ENCODE measurements at places on chromosomes 3 and 15.

- DNase-seq: no peak
Measured at GRCh38 chr3:35088943-35089342, 550.4 kb upstream of the ARPP21 start.

DNA sequence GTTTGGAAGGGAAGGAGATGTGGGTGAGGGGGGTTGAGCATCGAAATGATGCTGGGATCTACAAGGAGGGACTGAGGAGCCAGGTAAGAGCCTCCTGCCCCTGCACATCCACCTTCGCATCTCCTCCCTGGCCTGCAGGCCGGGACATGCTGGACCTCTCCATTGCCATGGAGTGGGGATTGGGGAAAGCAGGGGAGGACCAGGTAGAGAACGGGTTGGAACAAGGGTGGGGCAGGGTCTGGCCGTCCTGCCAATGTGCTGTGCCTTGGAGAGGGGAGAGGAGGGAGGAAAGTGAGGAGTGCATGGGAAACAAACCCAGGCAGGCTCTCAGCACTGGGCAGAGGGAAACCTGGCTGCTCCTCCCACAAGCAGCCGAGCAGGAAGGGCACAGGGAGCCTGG lies 10.6 kb downstream of the PLA2G4B start:
- no peak for DNase-seq

DNA sequence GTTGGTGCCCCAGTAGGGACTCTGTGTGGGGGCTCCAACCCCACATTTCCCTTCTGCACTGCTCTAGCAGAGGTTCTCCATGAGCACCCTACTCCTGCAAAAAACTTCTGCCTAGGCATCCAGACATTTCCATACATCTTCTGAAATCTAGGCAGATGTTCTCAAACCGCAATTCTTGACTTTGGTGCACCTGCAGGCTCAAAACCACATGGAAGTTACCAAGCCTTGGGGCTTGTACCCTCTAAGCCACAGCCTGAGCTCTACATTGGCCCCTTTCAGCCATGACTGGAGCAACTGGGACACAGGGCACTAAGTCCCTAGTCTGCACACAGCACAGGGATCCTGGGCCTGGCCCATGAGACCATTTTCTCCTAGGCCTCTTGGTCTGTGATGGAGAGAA lies 66.5 kb upstream of the VGLL3 start:
- no peak for DNase-seq

DNA sequence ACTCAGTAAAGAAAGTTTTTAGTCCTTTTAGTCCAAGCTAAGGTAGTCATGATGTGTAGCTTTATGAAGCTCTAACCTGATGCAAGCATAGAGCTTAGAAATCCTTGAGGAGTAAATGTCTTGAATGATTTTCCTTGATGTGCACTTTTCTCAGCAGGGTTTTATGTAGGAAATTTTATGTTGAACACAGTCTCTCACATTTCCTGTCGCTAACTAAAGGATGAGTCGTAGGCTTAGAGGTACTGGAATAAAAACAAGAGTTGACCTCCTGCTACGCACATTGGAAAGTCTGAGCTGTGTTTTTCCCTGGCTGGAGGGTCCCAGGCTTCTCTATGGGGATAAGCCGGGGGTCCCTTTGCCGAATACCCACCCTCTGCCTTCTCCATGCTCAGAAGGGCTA lies 34.7 kb upstream of the ZPLD1 start:
- DNase-seq: no peak

DNA sequence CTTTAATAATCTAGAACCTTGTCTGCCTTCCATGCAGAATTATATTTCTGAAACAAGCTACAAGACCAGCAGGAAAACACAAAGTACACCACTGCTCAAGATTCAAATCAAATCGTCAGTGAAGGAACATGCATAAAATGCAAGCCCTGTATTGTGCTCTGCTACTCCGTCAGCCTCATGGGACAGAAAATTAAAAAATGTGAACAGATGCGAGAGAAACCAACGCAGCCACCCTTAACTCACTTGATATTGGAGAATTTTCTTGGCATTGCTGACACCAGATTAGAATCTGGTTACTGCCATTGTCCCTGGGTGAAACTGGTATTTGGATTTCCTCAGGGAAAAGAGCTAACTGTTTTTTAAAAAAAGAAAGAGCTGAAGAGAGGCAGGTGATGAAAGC lies 23.6 kb downstream of the ANXA2 start:
- no peak for DNase-seq

GRCh38 chr3:117874904-117875874 lies 1159.5 kb downstream of the IGSF11 start:
- DNase-seq: peak; percentile 33

- DNase-seq: peak; percentile 65
Measured at GRCh38 chr3:143002727-143003126, 1.4 kb downstream of the U2SURP start.

DNA sequence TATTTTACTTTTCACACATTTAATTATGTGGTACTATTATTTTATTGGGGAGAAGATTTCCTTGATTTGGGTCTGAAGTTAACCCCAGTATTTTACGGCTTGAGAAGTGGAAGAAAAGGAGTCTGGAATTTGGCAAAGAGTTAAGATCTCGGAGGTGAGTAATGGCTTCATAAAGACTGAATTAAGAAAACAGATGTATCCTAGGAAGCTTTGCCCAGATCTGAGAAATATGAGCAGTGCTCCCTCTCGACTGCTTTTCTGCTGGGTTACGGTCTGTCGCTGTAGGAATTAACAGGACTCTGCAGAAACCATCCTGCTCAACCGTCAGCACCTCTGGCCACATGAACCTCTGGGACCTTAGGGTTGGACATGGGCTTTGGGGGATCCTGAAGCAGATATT lies 163.6 kb upstream of the NDN start:
- DNase-seq: no peak

DNA sequence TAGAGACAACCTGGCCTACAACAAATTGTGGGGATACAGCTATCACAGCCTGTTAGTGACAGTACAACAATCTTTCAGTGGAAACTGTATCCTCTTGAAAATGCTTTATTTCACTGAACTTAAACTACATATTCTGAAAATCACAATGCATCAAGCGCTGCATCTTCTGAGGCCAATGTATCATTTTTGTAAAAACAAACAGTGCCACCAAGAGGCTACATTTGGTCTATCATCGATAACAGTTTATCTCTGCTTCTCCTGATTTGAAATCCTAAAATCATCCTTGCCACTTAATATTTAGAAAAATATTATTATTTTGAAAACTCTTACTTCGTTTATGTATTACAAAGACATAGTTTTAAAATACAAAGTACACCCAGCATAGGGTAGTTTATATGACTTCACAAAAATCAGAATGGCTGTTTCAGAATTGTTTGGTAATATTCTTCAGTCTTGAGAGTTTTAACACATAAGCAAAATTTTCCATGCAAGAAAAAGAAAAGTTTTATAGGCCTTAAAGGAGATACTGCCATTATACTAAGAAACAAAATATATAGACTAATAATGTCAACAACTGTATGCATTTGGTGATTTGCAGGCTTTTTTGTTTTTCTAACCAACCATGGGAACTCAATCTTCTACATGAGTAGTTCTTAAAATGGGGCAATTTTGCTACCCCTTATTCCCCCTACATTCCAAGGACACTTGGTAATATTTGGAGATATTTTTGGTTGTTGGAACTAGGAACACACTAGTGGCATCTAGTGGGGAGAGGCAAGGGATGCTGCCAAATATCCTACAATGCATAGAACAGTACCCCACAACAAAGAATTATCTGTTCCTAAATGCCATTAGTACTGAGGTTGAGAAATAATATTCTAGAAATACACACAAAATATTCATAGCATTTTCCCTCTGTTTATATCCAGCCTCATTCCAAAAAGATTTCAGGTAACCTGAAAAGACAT lies 42.3 kb downstream of the WDR72 start:
- DNase-seq: peak; percentile 57

GRCh38 chr3:30696403-30696819 lies 90.0 kb downstream of the TGFBR2 start:
- DNase-seq: no peak
